Panc1 (cell line): ENCODE measurements at places on chromosomes 6 and 20. TPM values are rescaled to one million over a fixed set of nuclear protein-coding genes. Genes with fewer than 3 reads are reported as not detected.

Gene PACSIN1
- total RNA-seq = 0.18 TPM

Gene FLRT3
- total RNA-seq = 0.67 TPM

Gene KHDRBS2
- total RNA-seq = not detected

Gene SMIM28
- not detected for total RNA-seq

Gene DEF6
- 0.59 TPM for total RNA-seq

Gene SMLR1
- 0.08 TPM for total RNA-seq

Gene TXLNB
- not detected for total RNA-seq

Gene CRISP3
- total RNA-seq = not detected

Gene BPIFA1
- total RNA-seq = not detected

Gene RFX6
- not detected for total RNA-seq

Gene SEL1L2
- total RNA-seq = not detected

Gene SIRPA
- 2.4 TPM for total RNA-seq

- DNase-seq = no peak
Observed at GRCh38 chr6:118663993-118664985, 12.9 kb upstream of the CEP85L start.

GRCh38 chr6:141024526-141024925, 1108.2 kb upstream of the GJE1 start:
- no peak for DNase-seq

DNA sequence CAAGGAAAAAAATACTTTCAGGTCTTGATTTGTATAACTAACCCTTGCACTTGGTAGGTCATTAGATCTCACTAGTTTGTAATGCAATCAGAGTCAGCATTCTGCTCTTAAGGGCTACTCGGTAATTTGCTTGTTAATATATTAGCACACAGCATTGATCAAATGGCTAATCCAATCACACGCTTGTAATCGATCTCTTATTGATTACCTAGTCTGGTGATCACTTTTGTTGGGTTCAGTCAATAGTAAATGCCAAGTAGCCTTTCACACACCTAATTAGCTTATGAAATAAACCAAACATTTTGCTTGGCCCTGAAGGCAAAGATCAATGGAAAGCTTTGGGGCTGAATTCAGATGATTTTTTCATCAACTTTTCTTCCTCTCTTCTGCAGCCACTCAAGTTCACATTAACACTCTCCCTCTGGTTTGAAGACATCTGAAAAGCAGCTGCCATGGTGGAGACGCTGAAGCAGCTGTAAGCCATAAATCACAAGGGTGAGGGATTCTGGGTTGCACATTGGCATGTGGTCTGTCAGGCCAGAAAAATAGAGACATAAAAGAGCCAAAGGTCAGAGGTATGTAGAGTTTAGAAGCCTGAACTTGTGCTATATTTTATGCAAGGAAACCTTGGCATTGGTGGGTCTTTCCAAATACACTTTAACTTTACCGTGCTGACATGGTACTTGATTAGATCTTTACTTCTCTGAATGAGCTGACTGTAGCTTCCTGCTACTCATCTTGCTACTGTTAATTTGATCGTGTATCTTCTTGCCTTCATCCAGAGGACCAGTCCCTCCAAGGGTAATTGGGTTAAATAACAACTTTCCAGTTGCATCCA, 234.4 kb downstream of the SIM1 start:
- no peak for DNase-seq

GRCh38 chr6:119728935-119729334, 379.4 kb upstream of the MAN1A1 start:
- DNase-seq = no peak

GRCh38 chr6:52590152-52590891, 13.5 kb upstream of the TRAM2 start:
- DNase-seq = no peak

DNA sequence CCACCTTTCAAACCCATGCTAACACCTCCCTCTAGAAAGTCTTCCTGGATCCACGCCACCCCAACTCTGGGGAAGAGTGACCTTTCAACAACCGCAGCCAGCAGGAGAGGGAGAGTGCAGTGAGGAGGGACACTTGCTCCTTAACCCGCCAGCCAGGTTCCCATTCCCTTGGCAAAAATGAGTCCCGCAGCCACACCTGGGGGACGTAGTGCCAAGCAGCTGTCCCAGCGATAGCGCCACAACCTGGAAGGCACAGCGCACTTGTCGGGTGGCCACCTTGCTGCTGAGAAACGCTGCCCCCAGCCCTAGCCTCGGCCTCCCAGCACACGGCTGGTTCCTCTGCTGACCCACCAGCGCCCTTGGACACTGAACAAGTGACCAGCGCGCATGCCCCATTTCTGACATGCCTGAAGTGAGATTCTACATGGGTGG, 119.3 kb downstream of the JPH2 start:
- no peak for DNase-seq

DNA sequence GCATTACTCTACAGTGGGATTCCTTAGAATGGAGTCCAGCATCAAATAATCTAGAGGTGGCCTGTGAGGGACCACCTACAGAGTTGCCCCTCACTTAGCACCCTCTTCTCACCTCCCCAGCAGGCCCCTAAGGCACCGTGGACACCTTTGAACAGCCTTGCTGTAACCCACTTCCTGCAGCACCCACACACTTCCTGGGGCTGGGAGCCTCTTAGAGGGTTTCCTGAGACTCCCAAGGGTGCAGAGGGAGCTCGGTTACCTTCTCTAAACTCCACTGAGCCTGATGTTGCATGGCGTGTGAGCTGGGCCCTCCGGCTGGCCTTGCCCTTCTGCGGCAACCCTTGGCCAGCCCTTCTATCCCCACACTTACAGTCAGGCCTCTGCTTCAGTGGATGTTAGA, 7.3 kb upstream of the SIRPG start:
- no peak for DNase-seq

DNA sequence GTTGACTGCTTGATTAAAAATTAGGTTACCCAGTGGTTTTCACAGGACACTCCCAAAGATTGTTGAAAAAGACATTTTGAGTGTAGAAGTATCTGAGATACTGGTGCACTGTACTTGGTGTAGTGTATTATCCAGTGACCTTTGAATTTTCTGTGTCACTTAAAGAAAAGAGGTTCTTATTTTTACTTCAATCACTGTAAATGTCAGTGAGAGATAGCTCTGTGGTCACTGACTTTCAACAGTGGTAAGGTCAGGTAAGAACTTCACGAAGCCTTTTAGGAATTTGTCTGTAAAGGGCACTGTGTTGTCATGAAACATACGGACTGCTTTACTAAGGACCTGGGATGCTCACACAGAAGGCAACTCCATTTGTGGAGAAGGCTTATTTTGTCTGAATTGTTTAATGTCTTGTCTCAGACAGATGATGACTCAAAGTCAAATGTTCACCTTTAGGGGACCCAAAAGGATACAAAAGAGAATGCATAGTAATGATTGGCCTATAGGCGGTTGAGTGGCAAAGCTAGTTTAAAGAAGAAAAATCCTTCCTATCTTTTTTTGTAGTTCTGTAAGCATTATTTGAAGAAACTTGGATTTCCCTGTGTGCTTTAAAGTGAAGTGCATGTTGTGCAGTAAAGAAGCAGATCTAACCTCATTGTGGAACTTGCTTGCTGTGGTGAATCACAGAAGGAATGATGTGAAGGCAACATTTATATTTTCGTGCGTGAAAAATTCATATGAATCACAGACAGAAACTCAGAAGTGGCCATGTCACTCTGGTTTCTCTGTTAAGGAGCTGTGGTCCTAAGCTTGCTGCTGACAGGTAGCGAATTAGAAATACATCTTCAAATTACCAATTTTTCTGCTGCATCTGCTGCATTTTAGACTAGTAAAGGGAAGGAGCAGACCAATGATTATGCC, 47.3 kb downstream of the ZFAND3 start:
- no peak for DNase-seq

- DNase-seq = peak; percentile 82
Observed at GRCh38 chr6:18155150-18155863, at the start of gene KDM1B. KDM1B (plus strand) TSS chr6:18155422; CDS start chr6:18159896, 4,474 bp downstream.

DNA sequence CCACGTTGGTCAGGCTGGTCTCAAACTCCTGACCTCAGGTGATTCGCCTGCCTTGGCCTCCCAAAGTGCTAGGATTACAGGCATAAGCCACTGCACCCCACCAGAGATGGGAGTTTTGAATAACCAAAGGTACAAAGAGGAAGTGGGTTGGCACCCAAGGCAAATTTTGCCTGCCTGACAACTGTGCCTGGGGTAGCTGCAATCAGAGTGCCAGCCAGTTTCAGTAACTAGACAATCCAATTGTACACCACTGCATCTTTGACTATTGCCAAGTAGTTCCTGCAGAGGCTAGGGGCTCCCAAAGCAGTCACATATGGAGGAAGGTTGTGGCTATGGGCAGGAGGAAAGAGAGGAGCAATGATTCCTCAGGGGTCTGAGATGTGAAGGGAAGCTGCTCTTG, 16.6 kb downstream of the ZC3H12D start:
- no peak for DNase-seq

DNA sequence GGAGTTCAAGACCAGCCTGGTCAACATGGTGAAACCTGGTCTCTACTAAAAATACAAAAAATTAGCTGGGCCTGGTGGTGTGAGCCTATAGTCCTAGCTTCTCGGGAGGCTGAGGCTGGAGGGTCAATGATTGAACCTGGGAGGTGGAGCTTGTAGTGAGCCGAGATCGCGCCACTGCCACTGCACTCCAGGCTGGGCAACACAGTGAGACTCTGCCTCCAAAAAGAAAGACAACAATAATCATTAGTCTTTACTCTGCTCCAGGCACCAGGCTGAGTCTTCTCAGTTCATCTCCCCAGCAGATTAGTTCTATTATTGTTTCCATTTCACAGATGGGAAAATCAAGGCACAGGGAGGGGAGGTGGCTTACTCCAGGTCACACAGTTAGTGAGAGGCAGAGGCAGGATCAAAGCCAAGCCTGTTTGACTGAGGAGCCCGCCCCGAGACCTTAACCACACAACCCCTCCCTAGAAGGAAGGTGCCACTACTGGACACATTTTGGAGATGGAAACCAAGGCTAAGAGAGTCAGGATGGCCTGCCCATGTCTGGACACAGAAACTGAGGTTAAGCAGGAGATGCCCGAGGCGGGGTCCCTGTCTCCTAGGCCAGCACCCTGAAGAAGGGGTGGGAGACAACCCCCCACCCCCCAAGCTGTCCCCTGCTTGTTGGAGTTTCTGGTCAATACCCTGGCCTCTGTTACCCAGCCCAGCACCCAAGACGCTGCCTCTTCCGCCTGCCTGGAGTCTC, 75.8 kb downstream of the CEBPB start:
- no peak for DNase-seq

DNA sequence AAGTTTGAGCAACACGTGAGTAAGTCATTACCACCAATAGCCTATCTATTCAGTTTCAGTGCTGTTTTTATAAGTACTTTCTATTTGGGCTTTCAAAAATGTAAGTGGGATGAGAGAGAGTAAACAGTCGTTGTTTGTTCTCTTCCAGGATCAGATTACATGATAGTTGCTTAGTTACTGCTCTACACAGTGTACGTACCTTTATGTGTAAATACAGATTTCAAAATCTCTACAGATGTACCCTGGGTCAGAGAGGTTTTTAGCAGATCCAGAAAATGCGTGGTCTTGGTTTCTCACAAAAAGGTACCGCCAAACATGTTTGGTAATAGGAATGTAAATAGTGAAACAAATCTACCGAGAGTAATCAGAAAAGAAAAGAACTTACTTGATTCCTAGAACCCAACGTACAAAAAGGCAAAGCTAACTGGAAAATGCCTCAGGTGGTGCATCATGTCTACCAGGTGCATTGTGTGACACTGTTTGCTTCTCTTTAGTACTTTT, 421.1 kb downstream of the BCKDHB start:
- no peak for DNase-seq

GRCh38 chr6:108752733-108753590, 95.3 kb upstream of the ARMC2 start:
- no peak for DNase-seq

DNA sequence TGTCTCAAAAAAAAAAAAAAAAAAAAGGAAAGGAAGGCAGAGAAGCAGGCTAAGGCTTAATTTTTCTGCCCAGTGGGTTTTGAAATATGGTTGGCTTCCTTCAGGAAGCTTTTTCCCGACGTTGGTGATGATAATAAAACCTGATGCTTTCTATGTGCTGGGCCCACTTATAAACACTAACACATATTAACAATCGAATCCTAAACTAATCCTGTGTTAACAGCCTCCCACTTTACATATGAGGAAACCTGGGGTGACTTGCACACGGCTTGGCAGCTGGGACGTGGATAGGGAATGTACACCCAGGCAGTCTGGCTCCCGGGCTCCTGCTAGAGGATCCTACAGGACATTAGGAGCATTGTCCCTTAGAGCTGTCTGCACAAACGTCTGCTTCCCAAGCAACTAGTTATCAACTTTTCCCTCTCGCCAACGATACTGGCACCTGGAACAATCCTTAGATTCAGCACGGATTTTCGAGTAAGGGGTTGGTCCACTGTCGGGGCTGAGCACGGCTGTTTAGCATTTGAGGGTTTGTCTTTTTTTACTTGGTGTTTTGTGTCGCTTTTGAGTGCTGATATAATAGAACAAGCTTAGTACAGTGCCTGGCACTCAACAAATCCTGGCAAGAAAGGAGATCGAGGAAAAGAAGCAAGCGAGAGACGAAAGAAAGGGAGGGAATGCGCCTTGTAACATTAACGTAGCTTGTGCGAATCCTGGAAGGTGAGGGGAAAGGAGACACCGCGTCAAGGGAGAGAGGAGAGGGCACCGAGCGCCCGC, 622 bp upstream of the KIZ start:
- DNase-seq = peak; percentile 58

DNA sequence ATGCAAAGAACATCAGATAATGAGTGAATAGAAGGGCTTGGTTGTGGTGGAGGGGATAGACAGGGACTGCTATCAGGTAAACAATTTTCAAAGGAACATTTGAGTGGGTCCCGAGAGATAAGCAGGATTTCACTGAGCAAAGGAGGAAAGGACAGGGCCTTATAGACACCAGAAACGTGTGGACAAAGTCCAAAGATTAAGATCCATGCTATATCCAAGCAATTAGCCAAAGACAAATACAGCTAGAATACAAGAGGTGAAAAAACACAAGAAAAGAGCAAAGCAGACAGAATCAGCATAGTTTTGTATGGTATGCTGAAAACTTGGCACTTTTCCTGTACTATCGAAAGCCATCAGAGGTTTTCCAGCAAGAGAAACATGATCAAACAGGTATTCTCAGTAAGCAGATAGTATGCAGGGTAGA, 59.8 kb downstream of the CDK19 start:
- no peak for DNase-seq

GRCh38 chr20:36969051-36969450, 17.5 kb upstream of the SAMHD1 start:
- no peak for DNase-seq

GRCh38 chr6:109183109-109183650, 87.9 kb downstream of the CEP57L1 start:
- DNase-seq = no peak

GRCh38 chr6:10759312-10759839, 11.8 kb downstream of the TMEM14B start:
- peak; percentile 90 for DNase-seq

DNA sequence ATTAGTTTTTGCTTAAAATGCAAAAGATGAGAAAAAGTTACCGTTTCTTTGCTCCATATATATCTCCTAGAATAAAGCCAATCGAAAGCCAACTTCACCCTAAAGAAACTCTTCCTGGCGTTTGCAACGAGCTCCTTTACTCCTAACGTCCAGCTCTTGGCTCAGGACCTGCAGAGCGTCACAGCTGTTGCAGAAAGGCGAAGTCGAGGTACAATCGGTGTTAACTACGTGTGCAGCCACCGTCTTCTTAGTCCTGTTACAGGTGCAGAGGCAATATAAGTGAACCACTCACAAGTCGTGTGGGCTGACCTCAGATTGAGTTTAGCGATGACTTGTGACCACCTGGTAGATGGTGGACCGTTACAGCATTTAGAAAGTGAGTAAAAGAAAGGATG, 113.1 kb downstream of the TRIM27 start:
- no peak for DNase-seq

GRCh38 chr6:150272264-150272975, 96.4 kb upstream of the IYD start:
- DNase-seq = no peak
